CD4-positive, alpha-beta T cell treated with Interleukin-15 for 4 hours (primary cell): ENCODE measurements at places on chromosomes 3 and 15.

- DNase-seq = no peak
These were observed 13.0 kb upstream of the RPLP1 start for GRCh38 chr15:69439623-69440022.

- DNase-seq = no peak
These were observed 581.9 kb downstream of the AGBL1 start for GRCh38 chr15:86661580-86661979.

DNA sequence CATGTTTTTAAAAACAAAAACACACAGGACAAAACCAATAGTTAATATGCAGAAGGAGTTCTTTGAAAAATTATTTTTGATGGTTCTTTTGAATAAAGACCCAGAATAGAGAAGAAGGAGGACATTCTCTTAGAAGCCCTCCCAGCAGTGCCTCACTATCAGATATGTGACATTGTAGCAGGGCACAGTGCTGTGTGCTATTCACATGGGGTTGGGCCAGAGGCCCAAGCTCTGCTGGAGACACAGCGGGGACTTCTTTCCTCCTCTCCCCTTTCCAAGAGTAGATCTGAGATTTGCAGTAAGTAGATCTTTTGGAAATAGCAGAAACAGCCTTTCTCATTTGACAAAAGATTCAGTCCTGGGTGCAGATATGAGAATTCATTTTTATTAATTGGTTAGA lies 6.3 kb downstream of the GYG1 start:
- DNase-seq = no peak

GRCh38 chr3:114378760-114379159 lies 84.9 kb downstream of the TIGIT start:
- DNase-seq = no peak

GRCh38 chr3:196558476-196558875 lies 9.9 kb downstream of the WDR53 start:
- no peak for DNase-seq

GRCh38 chr15:85649372-85649771 lies 145.4 kb downstream of the KLHL25 start:
- peak; percentile 52 for DNase-seq

- no peak for DNase-seq
These were observed 27.1 kb upstream of the P4HTM start for GRCh38 chr3:48962939-48963338.

DNA sequence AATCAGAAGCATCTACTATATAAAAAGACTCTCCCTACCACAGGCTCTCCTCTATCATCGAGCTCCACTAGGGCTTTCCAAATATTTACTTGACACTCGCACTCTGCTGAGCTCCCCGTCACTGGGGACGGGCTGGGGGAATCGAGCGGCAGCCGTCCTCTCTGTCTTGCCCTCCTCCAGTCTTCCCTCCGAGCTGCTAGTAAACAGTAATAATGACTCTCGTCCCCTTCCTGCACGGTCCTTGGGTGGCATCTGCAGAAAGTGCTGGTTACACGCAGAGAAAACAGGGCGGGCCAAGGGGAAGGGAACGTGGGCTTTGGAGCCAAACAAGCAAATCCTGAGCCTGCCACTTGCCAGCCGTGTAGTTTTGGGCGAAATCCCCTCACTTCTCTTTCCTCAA lies 96.6 kb downstream of the LRIG1 start:
- no peak for DNase-seq

DNA sequence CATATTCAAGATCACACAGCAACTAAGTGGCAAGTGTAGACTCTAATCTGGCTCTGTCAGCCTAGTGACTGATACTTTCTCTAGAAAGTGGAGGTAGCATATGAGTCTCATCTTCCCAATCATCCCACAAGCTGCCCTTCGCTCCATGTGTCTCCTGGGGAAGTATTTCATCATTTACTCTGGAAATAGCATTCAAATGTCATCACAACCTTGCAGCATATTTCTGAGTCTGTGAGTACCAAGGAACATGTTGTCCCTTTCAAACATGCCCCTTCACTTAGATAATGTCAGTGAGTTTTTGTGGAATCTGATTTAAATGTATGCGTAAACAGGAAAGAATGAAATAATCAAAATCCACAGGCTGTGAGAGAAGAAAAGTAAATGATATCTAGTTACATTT lies 322.9 kb downstream of the SLC9A9 start:
- DNase-seq = no peak

- DNase-seq = no peak
These were observed 181.1 kb downstream of the ITPR1 start for GRCh38 chr3:4674216-4674615.

DNA sequence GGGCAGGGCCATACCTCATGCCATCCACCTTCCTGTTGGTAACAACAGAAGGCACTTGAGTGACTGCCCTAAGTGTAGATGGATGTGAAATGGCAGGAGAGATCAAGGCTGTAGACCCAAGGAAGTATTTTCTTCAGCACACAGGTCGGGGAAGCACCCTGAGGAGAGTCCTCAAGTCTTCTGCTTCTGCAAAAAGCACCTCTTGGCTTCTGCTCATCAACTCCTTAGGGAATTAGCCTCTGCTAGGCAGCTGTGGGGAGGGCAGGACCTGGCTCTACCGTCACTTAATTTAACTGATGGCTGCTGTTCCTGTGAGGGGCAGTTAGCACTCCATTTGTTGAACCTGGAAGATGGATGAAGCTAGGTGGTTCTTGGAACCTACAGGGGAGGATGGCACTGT lies 6.9 kb upstream of the CACNA2D2 start:
- DNase-seq = no peak

- no peak for DNase-seq
These were observed 613.3 kb downstream of the TBL1XR1 start for GRCh38 chr3:176583956-176584355.

DNA sequence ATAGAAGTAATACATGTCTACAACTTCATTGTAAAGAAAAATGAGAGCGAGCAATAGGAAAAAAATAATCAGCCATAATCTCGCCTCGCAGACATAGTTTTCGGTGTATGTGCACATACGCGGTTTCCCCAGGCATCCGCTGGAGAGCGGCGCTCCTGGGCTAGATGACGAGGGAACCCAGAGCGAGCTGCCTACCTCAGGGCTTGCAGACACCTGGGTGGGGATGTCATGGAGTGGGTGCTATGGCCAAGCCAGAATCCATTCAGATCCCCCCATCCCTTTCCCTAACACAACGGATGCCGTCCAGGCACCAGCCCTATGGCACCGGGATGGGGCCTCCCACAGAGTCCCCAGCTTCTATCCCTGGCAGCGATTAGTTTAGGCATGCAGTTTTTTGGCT lies 4.5 kb upstream of the CFAP100 start:
- no peak for DNase-seq

- no peak for DNase-seq
These were observed 152.0 kb downstream of the FBLN2 start for GRCh38 chr3:13700889-13701288.

DNA sequence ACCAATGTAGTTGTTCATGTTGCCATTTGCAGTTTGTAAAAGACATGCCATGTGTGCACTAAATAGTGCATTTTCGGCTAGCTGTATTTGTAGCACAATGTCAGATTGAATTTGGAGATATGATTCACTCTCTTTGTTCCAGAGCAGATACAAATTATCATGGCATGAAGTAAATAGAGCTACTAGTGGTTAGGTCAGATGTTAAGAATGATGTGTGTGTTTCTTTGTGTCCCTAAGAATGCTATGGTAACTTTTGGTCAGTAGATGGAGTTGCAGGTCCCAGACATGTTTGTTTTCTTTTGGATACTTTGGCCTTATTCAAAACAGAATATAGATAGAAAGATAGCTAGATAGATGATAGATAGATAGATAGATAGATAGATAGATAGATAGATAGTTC lies 595.8 kb downstream of the NLGN1 start:
- DNase-seq = no peak

- DNase-seq = no peak
These were observed 23.2 kb downstream of the FBLN2 start for GRCh38 chr3:13571831-13572750.
